ENCODE measurements at places on chromosomes 1 and 21. TPM values are rescaled to one million over a fixed set of nuclear protein-coding genes. Genes with fewer than 3 reads are reported as not detected.

Gene C1orf115
- 5.9 TPM for total RNA-seq

DNA sequence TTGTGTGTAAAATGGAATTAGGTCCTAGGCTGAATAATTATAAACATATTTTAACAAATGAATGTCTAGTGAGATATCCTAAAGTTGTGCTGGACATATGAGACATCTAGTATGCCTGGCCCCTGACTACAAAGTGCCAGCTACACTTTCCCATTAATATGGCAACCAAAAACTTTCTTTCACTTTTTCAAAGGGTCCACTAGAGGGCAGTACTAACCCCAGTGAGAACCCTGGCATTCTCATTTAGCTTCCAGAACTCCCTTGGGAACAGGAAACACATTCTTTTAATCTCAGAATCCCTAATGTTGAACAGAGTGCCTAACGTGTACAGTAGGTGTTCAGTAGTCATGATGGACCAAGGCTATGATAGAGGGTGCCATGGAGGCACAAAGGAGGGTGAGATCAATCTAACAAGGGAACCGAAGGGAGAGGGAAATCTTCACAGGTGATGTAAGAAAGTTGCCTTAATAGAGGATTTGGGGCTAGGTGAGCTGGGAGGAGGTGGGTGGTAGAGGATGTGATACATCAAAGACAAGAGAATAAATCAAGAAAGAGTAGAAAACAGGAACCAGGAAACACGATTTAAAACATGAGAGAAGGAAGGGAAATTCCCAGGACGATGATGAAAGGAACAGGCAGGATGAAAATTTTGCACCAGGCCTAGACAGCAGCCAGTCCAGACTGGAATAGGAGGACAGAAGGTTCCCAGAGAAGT is 41.6 kb downstream of the NSL1 start:
- H3K27me3 ChIP-seq: no peaks in the 10 kb centered on the region
- no peak overlapping the region for H3K27ac ChIP-seq
- H3K4me3 ChIP-seq: no peak overlapping the region
- H3K36me3 ChIP-seq: no peaks in the 10 kb centered on the region
- H3K4me1 ChIP-seq: no peaks in the 10 kb centered on the region

GRCh38 chr1:208888376-208888775 is 644.2 kb upstream of the PLXNA2 start:
- peaks cover 5% of the 10 kb centered on the region for H3K4me1 ChIP-seq
- no peak for DNase-seq
- H3K36me3 ChIP-seq: no peaks in the 10 kb centered on the region
- no peak overlapping the region for H3K4me3 ChIP-seq

DNA sequence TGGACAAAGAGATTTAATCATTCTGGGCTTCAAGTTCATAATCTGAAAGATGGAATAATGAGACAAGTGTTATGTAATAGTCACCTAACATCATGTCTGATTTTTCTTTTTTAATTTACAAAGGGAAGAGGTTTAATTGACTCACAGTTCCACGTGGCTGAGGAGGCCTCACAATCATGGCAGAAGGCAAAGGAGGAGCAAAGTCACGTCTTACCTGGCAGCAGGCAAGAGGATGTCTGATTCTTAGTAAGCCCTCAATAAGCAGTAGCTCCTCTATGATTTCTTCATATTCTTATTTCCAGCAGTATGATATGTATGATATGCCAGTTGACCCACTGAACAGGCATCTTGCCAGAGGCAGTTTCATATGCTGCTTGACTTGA is 152.7 kb downstream of the S1PR1 start:
- H3K4me3 ChIP-seq: no peak overlapping the region
- H3K36me3 ChIP-seq: no peaks in the 10 kb centered on the region
- DNase-seq: no peak
- H3K4me1 ChIP-seq: no peaks in the 10 kb centered on the region
- peaks cover 59% of the 10 kb centered on the region for H3K27me3 ChIP-seq

GRCh38 chr1:56563568-56563967 is 15.8 kb downstream of the PLPP3 start:
- H3K27me3 ChIP-seq: no peaks in the 10 kb centered on the region
- H3K27ac ChIP-seq: no peak overlapping the region
- H3K4me1 ChIP-seq: no peaks in the 10 kb centered on the region
- no peak for DNase-seq

Gene KCND3
- not detected for total RNA-seq

- H3K27me3 ChIP-seq: no peaks in the 10 kb centered on the region
- H3K4me1 ChIP-seq: no peaks in the 10 kb centered on the region
- H3K4me3 ChIP-seq: no peak overlapping the region
- no peaks in the 10 kb centered on the region for H3K36me3 ChIP-seq
Observed at GRCh38 chr1:227062306-227062705, 122.2 kb downstream of the COQ8A start.
